ENCODE measurements at places on chromosomes 4 and X. TPM values are rescaled to one million over a fixed set of nuclear protein-coding genes. Genes with fewer than 3 reads are reported as not detected.

DNA sequence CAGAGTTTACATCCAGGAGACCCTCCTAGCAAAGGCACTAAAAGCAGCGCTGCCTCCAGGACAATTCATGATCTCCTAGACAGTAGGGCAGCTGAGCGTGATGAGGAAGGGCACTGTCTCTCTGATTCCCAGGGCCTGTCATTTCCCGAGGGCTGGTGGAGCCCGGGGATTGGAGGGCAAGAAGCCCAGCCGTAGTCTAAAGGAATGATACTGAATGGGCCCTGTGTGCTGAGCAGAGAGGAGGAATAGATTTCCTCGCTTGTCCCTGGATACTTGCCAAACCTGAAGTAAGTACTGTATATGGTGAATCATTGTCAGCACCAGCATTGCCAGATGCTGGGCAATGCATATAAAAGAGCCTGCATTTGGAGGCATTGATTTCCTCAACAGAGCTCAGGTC lies 88.0 kb upstream of the SLITRK2 start:
- H3K4me3 ChIP-seq, result no peak overlapping the region
- DNase-seq, result no peak
- H3K27me3 ChIP-seq, result no peaks in the 10 kb centered on the region
- no peak overlapping the region for H3K27ac ChIP-seq

- H3K36me3 ChIP-seq, result no peaks in the 10 kb centered on the region
- H3K4me3 ChIP-seq, result no peak overlapping the region
- H3K27ac ChIP-seq, result no peak overlapping the region
- H3K4me1 ChIP-seq, result no peaks in the 10 kb centered on the region
Measured at GRCh38 chrX:30219372-30219771, 4.0 kb downstream of the MAGEB2 start.

The RNF150 gene
- total RNA-seq, result 43.6 TPM

- H3K27ac ChIP-seq, result no peak overlapping the region
- DNase-seq, result peak; percentile 82
- no peak overlapping the region for H3K4me3 ChIP-seq
- H3K36me3 ChIP-seq, result no peaks in the 10 kb centered on the region
Measured at GRCh38 chr4:139794158-139794954, 128.7 kb downstream of the MGST2 start.

The F9 gene
- total RNA-seq, result not detected

The LNX1 gene
- total RNA-seq, result 9.0 TPM

DNA sequence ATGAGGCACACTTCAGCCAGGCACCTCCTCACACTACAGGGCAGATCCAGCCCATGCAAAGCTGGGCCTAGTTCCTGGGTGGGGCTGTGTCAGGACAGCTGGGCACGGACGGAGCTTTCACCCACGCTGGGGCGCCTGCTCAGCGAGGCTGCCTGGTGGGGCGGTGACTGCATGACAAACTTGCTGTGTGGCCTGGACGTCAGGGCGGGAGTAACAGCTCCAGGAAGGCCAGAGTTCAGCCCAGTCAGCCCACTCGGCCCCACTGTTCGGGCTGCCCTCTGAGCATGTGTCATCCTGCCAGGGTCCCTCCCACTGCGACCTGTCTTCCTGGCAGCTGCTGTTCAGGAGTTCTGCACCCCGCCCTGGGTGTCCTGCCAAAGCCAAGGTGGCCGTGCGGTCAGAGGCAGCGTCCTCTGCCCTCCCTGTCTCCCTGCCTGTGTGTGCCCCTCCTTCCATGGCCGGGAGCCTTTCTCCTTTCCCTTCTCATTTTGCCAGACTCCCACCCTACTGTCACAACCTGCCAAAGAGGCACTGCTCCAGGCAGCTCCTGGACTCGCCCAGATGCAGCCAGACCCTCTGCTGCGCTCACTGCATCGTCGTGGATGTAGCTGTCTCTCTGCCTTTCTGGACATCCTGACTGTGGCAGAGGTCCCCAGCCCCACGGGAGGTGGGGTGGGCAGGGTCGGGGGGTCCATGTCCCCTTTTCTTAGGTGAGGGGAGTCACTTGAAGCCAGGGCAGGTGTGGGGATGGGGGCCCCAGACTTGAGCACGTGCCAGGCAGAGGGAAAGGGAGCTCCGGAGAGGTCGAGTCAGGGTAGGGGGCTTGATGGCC lies 33.0 kb upstream of the KIAA0232 start:
- H3K4me1 ChIP-seq, result peaks cover 26% of the 10 kb centered on the region
- DNase-seq, result no peak
- H3K27ac ChIP-seq, result no peak overlapping the region

- no peaks in the 10 kb centered on the region for H3K27me3 ChIP-seq
- H3K4me3 ChIP-seq, result no peak overlapping the region
- H3K4me1 ChIP-seq, result no peaks in the 10 kb centered on the region
- H3K36me3 ChIP-seq, result no peaks in the 10 kb centered on the region
- DNase-seq, result no peak
- H3K27ac ChIP-seq, result no peak overlapping the region
Measured at GRCh38 chr4:92791871-92792440, 488.2 kb downstream of the GRID2 start.

The PCYT1B gene
- total RNA-seq, result 9.8 TPM

GRCh38 chr4:87236861-87237260 lies 16.4 kb upstream of the KLHL8 start:
- no peaks in the 10 kb centered on the region for H3K36me3 ChIP-seq
- no peak overlapping the region for H3K27ac ChIP-seq
- no peaks in the 10 kb centered on the region for H3K4me1 ChIP-seq
- H3K4me3 ChIP-seq, result no peak overlapping the region
